ENCODE measurements at places on chromosomes 6 and 20.

GRCh38 chr6:91970700-91971099, 1383.8 kb upstream of the MAP3K7 start:
- DNase-seq, result no peak

GRCh38 chr6:106442395-106442794, 81.9 kb downstream of the CRYBG1 start:
- no peak for DNase-seq

GRCh38 chr6:130994319-130995097, 68.5 kb downstream of the EPB41L2 start:
- DNase-seq, result no peak

GRCh38 chr20:43749734-43750294, 23.0 kb upstream of the GTSF1L start:
- DNase-seq, result no peak

- DNase-seq, result no peak
These were observed 29.1 kb downstream of the ZDHHC14 start for GRCh38 chr6:157410045-157410444.

GRCh38 chr20:64001607-64002011, 20.7 kb downstream of the PRPF6 start:
- DNase-seq, result no peak

DNA sequence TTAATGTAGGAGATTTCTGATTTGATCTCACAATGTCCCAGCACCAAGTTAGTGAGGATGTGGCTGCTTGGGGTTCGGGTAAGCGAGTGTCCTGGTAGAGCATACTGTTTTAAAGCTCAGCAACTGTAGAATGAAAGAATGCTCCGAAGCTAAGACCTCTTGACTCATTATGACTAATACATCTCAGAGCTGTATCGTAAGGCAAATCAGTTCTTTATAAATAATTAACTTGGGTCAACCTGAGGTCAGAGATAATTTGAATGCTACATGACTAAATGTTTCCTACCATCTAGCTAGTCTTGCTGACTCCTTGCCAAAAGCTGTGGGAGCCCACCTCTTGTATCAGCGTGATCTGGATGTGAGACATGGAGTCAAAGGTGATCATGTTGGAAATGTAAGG, 128.8 kb upstream of the PDE7B start:
- no peak for DNase-seq

- DNase-seq, result no peak
These were observed 187.4 kb downstream of the TENT5A start for GRCh38 chr6:81565071-81565470.

DNA sequence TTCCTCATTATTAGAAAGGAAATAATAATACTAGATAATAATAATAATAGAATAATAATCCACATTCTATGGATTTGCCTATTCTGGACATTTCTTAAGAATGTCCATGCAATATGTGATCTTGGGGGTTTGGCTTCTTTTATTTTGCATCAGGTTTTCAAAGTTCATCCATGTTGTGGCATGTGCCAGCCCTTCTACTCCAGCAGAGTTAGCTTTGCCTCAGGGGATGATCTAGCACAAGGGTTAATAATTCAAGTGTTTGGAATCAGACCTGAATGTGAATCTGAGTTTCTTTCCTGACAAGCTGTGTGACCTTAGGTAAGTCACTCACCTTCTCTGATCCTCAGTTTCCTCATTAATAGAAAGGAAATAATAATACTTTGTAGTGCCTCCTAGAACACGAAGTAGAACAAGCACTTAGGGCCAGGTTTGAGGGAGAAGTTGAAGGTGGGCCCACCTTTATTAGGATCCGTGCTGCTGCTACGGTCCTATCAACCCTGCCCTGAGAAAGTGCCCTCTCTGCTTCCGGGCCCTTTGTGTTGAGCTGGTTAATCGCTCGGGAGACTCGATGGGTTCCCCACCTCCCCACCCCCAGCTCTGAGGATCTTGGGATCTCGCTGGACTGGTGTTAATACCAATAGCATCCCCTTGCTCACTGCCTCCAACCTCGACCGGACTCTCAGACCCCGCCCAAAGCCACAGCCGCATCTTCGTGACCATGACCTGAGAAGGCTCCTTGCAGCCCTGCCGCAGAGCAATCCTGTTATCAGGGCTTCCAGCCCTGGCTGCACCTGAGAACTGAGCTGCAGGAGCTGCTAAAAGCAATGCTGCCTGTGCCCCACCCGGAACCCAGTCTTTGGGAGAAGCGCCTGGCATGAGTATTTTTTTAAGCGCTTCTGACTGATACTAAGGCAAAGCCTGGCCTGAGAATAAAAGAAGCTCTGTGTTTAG, 26.9 kb downstream of the RBM38 start:
- DNase-seq, result no peak

Data from esophagus squamous epithelium (tissue), 5 donors.